ENCODE measurements at places on chromosomes 7 and 10.

DNA sequence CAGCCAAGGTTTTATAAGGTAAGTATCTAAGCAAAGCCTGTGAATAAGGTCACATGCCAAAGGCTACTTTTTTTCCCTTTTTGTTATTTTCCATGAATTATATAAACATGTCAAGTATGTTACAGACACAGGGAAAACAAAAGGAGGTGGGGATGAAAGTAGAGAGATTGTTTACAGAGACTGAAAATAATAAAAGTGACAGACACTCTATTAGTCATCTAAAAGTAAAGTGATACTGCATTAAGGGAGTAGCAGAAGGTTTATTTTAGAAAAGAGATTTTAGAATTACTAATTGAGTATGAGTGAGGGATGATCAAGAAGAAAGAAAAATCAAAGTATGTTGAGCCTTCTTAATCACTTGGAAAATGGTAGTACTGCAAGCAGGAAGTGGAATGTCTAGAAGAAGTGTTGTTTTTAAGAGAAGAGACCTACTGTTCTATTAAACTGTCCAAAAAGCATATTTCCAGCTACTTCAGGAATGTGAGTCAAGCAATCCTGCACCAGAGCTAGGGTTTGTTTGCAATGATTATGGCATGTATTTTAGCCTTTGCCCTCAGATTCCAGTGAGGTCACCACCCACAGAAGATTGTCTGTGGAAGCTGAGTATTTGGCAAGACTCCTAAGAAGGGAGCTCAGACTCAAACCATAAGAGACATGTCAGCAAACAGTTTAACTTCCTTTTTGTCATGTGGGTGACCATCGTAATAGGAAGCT is 177.9 kb upstream of the PLXDC2 start:
- no peak for DNase-seq

DNA sequence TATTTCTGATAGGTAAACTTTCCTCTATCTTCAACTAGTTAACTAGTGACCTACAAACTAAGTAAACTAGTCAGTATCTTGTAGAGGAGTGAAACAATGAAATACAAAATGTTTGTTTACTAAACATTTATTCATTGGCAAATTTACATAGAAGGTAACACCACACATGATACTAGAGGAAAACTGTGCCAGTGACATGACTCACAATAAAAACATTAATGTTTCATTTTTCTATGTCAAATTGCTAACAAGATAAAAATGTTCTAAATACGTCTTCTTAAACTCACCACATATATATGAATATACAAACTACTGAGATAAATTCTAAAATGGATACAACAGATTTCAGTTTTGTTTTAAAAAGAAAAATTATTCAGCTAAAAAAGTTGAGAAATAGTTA is 471.3 kb downstream of the PARD3 start:
- DNase-seq: no peak

DNA sequence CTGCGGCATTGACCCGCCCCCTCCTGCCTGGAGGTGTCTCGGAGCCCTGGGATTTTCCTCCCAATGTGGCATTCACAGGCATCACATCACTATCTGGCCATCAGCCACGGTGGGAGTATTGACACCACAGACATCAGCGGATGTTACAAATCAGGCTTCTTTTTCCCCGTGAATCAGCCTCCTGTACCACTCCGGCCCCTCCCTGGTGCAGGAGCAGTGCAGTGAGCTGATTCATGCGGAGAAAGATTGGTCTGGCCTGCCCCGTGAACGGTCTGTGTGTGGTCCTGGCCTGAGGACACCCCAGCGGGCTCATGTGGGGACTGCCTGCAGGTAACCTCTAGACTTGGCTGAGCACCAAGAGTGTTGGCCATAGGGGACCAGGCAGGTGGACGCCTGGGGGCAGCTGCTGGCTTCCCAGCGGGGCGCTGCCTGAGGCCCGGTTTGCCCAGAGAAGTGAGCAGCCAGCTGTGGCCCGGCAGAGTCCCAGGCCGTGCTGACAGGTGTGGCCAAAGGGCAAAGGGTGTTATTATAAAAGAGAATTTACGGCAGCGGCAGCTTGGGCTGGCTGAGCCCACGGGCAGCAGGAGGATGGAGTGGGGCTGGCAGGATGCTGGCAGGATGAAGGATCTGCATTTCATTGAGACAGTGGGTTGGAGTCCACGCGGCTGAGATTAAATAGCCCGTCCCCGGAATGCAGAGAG is 32.1 kb upstream of the GNA12 start:
- DNase-seq: no peak

DNA sequence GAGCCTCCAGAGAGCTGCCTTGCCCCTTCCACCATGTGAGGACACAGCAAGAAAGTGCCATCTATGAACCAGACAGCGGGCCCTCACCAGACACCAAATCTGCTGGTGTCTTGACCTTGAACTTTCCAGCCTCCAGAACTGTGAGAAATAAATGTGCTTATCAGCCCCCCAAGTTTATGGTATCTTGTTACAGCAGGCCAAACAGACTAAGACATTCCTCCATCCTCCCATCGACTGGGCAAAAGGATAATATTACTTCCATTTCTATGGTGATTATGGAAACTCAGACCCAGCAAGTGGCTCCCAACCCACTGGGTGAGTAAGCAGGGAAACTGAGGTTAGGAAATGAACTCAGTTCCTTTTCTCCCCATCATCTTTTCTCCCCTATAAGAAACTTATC is 288.4 kb downstream of the KCNMA1 start:
- DNase-seq: no peak

GRCh38 chr7:139367438-139368155 is 7.9 kb downstream of the LUC7L2 start:
- no peak for DNase-seq

GRCh38 chr10:27638071-27638750 is 107.4 kb downstream of the MKX start:
- DNase-seq: no peak

- no peak for DNase-seq
Measured at GRCh38 chr7:83930262-83930661, 264.3 kb downstream of the SEMA3A start.

DNA sequence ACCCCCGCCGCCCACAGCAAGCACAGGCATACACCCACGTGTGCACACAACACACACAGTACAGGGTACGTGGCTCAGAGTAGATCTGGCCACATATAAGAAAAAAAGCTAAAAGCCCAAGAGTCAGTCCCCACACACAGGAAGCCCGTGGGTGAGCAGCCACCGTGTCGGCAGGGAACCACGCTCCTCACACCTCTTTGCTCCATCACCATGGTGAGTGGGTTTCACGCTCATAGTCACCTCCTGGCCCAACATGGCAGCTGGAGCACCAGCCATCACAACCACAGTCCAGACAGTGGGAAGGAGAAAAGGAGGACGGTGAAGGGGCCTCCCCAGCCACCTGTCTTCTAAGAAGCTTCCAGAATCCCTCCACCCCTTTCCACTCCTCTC is 76.0 kb upstream of the PDGFA start:
- DNase-seq: no peak

DNA sequence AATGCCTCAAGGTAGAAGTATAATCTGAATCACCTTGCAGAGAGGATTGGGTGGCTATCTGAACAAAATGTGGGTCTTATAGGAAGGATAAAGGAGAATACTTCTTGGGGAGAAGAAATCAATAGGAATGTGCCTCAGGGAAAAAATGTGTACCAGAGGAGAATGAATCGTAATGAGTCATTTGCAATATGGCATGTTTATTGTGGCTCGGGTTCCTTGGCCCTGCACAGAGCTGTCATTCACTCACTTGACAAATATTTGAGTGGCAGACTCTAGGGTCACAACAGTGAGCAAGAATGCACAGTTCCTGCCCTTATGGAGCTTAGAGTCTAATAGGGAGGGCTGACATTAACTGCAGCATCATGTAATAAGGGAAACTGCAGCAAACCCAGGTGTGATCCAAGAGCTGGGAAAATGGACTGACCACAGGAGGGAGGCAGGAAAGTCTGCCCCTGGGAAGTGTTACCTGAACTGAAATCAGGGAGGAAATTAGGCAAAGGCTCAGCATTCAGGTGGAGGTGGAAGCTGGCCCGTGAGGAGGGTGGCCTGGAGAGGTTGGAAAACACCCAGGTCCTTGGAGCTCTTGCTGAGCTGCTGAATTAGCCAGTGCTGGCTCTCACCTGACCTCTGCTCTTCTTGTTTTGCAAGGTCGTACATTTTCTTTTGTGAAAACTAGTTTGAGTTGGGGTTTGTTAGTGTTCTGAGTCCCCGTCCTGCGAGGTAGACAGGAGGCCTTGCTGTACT is 203.9 kb downstream of the FRMD4A start:
- DNase-seq: no peak

GRCh38 chr10:132612571-132613504 is 75.3 kb downstream of the INPP5A start:
- DNase-seq: no peak

DNA sequence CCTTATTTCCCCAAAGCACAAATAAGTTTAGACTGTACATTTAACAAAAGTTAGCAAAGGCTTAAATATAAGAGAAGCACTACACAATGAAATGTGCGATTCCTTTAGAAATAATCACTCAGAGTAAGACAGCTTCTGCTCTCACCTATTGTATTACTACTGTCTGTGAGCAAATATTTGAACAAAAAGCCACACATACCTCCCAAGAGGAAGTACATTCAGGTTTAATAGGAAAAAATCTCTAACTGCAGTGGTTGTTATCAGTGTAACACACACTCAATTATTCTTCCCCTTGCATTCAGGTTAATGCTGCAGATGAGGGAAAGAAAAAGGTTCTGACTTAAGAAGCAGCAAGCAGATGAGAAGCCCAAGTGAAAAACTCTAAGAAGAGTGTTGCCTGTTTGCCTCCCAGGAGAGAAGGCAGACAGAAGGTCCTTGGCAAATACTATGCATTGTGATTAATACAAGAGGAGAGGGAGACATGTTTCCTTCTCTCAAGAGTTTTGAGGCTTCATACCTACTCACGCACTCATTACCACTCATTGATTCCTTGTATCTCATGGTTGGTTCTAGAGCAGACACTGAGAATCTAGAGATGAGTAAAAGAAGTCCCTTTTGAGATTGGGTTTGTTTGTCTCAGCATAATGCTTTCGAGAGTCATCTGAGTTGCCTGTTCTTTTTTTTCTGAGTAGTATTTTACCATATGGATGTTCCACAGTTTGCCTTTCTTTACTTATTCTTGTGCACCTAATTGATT is 13.6 kb downstream of the GIMAP4 start:
- no peak for DNase-seq

DNA sequence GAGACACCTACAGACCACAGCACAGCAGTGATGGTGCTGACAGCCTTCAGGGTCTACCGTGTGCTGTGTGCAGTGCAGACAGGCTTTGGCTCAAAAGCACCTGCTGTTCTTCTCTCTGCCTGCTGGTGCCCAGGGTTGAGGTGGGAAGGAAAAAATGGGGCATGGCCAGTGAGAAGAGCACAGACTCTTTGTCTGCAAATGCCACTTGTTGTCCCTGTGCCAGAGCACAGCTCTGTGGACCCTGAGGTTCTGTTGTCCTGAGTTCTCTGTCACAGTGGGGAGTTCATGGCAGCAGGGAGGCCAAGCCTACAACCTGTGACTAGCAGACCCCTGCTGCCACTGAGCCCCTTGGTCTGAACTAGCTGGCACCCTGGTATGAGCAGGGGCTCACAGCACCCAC is 376.7 kb downstream of the GLRX3 start:
- no peak for DNase-seq

DNA sequence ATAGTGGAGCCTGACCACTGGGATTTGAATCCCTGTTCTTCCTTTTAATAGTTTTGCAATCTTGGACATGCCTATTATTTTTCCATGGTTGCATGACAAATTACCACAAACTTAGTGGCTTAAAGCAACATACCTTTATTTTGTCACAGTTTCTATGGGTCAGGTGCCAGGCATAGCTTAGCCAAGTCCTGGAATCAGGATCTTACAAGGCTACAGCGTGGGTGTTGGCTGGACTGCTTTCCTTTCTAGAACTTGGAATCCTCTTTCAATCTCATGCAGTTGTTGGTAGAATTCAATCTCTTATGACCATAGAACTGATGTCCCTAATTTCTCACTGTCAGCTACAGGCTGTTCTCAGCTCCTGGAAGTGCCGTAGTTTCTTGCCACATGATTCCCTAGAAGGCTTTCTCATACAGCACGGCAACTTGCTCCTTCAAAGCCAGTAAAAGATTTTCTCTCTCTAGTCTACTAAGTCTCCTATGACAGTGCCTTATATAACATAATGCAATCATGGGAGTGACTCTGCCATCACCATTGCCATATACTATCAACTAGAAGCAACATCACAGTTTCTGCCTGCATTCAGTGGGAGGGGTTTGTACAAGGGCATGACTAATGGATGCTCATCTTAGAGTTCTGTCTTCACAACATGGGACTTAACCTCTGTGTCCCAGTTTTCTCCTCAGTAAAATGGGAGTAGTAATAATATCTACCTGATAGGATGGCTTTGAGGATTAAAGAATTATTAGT is 243.4 kb upstream of the FZD1 start:
- no peak for DNase-seq

DNA sequence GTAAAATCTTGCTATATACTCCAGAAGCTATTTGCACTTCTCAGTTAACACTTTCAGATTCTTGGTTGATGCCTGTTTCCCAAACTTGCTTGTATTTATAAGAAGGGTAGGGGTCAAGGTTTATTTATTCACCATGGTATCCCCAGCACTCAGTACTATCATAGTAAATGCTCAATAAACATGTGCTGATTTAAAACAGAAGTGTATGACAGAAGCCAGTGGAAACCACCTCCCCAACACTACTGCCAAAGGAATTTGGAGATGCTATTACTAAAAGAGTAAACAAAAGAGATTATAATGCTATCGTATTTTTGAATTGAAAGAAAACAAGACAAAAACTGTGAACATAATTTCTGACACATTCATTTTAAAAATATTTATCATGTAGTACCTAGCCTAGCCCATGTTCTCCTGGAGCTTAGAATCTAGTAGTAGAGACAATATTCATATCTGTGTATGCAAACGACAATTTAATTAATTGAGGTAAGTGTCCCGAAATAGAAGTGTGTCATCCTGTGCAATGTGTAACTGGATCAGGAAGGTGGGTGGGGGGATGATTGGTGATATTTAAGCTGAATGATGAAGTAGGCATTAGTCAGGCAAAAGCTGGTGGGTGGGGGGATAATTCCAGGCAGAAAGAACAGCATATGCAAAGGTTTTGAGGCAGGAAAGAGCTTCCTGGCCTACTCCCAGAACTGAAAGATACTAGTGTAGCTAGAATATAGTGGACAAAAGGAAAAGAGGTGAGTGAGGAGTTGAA is 77.5 kb downstream of the HGF start:
- DNase-seq: no peak
